CD4-positive, alpha-beta T cell treated with Interleukin-4 for 4 hours (primary cell): ENCODE measurements at places on chromosomes 1 and 21.
A peak's percentile ranks its signal among the peaks of the same experiment; 100 is the strongest.

GRCh38 chr1:55384637-55385036 lies 169.5 kb upstream of the USP24 start:
- no peak for DNase-seq

DNA sequence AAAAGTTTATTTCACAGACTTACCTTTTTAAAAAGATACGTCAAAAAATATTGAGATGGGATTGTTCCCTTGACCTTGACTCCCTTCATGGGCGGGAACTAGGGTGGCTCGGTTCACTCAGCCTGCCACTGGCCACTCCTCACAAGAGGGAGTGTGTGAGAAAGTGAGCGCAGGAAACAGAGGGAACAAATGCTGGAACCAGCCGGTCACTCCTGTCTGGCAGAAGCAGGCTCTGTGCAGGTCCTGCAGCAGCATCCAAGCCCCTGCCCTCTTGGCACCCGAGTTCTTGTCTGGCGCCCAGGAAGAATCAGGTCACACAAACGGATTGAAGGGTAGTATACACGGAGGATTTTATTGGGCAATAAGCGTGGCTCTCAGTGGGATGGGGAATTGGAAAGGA lies 58.9 kb downstream of the ZNF648 start:
- DNase-seq, result no peak

GRCh38 chr1:9653491-9654050 lies 2.0 kb downstream of the PIK3CD start:
- DNase-seq, result peak; percentile 32

DNA sequence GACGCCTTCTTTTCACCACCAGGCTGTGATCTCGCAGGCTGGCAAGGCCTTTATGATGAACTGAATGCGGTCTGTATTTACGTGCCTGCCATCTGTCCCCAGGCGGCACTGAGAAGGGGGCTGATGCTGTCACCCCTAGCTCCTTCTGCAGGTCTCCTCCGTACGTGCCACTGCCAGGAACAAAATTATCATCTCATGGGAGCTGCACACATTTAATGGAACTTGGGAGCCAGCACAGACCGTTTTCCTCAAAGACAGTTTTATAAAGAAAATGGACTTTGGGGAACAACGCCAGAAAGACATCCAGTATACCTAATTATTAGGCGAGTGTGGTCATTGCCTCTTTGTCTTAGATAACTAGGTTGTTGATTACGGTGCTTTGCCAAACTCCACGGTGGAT lies 434.5 kb downstream of the KIF26B start:
- no peak for DNase-seq

- DNase-seq, result no peak
Observed at GRCh38 chr21:42646076-42646825, 7.2 kb upstream of the PDE9A start.

DNA sequence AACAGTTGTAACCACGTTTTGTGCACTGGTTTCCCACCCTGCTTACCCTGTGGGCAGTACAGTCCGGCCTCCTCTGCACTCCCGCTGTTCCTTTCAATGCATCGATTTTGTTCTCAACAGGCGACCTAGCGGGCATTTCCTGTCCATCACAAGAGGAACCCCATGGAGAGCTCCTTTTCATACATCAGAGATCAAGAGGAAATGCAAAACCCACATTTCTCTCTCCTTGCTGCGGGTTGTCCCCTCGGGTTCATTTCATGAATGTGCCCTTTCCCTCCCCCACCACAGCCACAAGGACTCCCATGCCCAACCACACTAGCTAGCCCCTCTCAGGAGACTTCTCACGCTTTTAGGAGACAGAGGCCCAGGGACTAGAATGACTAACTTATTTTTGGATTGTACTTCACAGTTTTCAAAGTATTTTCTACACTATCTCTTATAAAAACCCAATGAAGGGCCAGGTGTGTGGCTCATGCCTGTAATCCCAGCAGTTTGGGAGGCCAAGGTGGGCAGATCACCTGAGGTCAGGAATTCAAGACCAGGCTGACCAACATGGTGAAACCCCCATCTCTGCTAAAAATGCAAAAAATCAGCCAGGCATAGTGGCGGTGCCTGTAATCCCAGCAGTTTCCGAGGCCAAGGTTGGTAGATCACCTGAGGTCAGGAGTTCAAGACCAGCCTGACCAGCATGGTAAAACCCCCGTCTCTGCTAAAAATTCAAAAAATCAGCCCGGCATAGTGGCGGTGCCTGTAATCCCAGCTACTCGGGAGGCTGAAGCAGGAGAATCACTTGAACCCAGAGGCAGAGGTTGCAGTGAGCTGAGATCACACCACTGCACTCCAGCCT lies 18.4 kb downstream of the ATP1A4 start:
- DNase-seq, result no peak

GRCh38 chr1:153963850-153964331 lies 554 bp upstream of the SLC39A1 start:
- DNase-seq, result no peak

- no peak for DNase-seq
Observed at GRCh38 chr1:215568299-215568692, 1.2 kb downstream of the KCTD3 start.

DNA sequence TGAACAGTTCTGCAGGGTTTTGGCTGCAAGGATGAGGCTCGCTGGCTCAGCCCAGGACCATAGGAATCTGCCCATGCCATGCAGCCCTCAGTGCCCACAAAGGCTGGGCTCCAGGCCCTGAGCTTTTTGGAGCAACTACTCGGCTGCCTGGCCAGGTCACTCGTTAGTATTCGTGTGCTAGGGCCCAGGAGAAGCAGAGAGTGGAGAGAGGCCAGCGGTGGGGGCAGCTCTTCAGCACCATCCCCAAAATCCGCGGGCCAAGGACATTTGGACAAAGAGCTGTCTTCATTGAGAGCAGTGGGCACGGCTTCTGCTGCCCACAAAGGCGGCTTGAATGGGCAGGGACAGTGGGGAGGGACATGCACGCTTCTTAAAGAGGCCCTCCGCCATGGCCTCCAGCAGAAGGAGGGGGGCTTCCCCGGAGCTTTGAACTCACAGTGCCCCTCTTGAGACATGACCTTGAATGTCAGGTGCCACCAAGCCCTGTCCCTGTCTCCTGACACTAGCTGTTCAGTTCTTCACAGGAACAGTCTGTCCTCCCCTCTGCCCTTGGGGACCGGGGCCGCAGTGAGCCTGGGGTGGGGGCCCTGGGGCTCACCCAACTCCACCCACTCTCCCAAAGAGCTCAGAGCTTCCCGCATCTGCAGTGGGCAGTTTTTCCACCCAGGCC lies 106.1 kb upstream of the ARHGEF16 start:
- no peak for DNase-seq

DNA sequence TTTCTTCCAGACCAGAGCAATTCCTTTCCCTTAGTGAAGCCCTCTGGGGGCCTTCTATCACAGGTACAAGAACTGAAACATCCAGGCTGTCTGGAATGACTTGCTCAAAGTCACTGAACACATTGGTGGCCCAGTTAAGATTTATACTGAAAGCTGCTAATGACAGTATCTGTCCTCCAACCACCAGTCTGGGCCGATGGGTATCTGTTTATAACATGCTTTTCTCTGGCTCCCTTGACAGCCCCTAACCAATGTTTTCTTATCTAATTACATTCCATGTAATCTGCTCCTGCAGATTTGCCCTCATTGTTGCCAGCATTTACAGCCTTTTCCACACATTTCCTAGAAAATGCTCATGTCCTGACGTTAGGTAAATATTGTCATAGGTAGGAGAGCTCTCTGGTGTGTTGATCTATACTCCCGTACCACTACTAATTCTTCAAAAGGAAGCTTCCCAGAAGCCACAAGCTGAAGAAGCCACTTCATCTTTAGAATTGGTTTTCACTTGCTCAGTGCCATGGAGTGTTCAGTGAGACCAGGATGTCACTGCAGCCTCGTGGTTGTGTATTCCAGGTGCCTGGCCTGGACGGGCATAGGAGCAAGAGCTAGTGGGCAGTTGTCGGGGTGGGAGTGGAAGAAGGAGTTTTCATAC lies 163.9 kb downstream of the TSEN15 start:
- DNase-seq, result no peak

GRCh38 chr1:67827688-67828087 lies 5.6 kb downstream of the GNG12 start:
- no peak for DNase-seq

DNA sequence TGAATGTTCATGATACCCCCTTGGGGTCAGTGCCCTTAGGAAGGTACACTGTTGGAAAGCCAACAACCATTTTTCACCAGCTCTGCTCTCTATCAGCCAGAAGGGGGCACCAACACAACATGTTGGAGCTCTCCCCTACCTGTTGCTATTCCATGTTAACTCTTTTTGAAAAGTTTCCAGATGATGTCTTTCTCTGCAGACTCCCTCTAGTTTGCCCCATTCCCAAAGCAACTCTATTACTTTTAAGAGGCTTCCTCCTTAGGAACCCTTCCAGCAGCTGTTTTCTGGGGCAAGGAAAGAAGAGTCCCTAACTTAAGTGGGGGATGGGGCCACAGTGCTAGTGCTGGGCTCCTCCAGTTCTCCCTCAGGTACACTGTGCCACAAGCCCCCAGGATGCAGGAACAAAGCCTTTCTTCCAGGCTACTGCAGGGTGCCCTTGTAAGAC lies 22.9 kb upstream of the NDC1 start:
- DNase-seq, result peak; percentile 53

DNA sequence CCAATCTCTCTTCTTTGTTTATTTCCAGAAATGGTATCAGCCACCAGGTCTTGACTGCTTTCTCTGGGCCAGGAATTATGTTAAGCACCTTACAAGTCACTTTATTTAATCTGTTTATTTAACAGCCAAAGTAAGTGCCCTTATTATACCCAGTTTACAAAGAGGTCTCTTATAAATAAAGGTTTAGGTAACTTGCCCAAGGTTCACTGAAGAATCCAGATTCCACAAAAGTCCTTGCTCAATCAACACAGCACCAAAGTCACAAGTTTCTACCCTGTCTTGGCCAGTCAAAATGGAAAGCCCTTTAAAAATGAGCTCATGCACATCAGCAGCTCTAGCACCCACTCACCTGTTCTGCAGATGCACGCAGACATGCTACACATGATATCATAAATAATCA lies 28.0 kb upstream of the ATP1A1 start:
- no peak for DNase-seq

- no peak for DNase-seq
Observed at GRCh38 chr21:41510500-41510899, 2.5 kb upstream of the TMPRSS2 start.

DNA sequence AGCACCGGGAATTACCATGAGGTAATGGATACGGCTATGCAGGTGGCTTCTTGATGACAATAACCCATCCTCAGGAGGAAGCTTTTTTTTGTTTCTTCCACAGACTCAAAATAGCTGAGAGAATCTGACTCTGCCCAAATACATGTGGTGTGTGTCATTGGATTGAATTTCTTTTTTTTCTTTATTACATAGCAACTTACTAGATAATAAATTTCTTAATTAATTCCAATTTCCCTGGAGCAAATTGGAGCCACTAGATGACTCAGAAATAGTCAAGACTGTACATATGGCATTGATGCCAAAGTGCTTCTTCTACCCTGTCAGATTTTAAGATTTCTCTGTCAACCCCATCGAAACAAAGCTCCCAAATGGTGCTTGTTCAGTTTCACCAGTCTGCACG lies 42.7 kb downstream of the L1TD1 start:
- no peak for DNase-seq

- DNase-seq, result no peak
Observed at GRCh38 chr1:15160626-15161025, 7.1 kb downstream of the TMEM51 start.

DNA sequence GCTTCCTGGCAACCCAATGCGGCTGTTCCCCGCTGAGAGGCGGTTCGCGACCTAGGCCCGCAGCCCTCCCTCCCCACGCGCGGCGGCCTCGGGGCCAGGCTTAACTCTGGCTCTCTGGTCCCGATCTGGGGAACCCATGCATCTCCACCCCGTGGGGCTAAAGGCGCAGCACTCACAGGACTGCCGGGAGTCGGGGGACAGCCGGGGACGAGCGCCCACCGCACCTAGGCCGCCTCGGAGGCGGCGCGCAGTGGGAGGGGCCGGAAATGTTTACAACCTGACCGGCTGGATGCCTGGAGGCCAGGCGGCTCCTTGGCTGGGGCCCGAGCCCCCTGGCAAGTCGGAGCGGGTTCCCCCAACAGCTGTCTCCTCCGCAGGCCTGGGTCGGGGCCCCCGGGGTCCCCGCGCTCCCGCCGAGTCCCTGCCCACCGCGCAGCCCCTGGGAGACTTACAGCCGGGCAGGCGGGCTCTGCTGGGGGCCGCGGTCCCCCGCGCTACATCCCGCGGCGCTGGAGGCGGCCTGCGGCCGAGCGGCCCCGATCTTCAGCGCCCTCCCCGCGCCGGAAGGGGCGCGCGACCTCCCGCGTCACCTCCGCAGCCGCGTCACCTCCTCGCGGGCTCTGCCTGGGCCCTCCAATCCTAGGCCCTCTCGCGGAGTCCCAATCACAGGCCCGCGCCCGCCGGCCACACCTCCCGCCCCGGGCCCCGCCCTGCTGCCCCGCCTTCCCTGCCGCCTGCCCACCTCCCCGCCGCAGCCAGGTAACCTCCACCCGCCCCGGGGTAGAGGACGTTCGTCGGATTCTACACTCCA lies at the start of gene ADIPOR1:
ADIPOR1 (minus strand) TSS at position 580 of the 811 bp plus-strand sequence. CDS start 7,242 bp downstream, outside the sequence.
- DNase-seq, result peak; percentile 90

GRCh38 chr1:72763481-72763880 lies 481.1 kb upstream of the NEGR1 start:
- DNase-seq, result no peak

DNA sequence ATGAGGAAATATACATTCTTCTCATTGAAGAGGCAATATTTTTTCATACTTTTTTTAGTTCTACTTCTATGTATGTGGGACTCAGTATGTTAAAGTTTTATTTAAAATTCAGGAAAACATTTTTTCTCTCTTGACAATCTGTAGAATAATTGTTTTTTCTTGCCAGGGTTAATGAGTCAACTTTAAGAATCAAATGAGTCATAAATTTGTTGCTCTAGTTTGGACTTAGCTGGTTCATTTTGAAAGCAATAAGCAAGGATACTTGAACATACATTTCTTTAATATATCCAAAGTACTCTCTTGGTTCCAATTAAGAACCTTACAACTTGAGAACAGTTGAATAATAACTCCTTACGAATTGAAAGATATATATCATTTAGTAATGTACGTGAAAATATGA lies 1145.3 kb upstream of the B3GALT2 start:
- DNase-seq, result no peak

DNA sequence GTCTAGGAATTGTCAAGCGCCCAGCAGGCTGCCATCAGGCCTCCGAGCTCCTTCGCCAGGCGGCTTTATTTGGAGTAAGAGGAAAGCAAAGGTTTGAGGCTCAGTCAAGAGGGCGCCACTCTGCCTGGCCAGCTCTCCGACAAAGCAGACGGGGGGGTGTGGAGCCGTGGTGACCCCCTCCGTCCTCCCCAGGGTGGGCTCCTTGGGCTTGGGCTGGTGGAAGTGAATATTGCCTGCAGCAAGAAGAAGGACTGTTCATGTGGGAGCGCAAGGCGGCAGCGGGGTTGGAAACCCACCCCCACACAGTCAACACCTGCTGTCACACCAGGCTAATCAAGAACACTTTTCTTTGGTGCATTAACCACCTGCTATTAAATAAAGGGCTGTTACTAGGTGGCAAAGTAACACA lies 14.6 kb downstream of the EPHX1 start:
- no peak for DNase-seq

- no peak for DNase-seq
Observed at GRCh38 chr1:240091614-240092300, at the start of gene FMN2. Gene FMN2 (plus strand): TSS chr1:240091883. CDS start chr1:240092110, 227 bp downstream.

- DNase-seq, result no peak
Observed at GRCh38 chr1:224929335-224930237, at the start of gene DNAH14. Gene DNAH14 (plus strand): TSS chr1:224929675. CDS start chr1:224952703, 23,028 bp downstream.
